Kidney (tissue), 22 donors: ENCODE measurements at places on chromosomes 7 and 10.

DNA sequence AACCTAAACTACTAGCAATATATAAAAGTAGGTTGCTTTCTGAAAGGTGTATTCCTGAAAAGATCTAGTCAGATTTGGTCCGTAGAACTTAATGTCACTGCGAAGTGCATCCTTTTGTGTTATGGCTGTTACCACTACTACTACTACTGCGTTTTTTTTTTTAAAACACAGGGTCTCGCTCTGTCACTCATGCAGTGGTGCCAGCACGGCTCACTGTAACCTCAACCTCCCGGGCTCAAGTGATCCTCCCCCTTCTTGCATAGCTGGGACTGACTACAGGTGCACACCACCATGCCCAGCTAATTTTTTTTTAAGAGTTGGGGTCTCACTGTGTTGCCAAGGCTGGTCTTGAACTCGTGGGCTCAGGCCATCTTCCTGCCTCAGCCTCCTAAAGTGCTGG is 14.5 kb downstream of the WIPI2 start:
- DNase-seq: no peak

GRCh38 chr7:1946773-1947450 is 276.8 kb downstream of the ELFN1 start:
- no peak for DNase-seq

DNA sequence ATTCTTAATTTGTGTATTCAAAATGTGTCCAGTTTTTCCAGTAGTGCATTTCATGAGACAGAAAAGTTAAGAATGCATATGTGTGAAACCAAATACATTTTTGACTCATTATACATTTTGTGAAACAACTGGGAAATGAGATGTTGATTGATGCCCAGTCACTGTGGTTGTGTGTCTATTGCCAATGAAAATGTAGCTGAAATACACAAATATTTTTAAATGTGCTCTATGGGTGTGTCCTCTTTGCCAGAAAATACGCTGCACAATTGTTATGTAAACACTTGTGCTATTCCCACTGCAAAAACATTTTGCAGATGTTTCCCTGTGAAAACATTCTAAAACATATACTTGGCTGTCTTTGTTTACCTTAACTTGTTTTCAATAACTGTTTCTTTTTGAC is 395.2 kb downstream of the TFEC start:
- no peak for DNase-seq

- DNase-seq: no peak
Measured at GRCh38 chr10:96700374-96701099, 19.8 kb downstream of the PIK3AP1 start.

DNA sequence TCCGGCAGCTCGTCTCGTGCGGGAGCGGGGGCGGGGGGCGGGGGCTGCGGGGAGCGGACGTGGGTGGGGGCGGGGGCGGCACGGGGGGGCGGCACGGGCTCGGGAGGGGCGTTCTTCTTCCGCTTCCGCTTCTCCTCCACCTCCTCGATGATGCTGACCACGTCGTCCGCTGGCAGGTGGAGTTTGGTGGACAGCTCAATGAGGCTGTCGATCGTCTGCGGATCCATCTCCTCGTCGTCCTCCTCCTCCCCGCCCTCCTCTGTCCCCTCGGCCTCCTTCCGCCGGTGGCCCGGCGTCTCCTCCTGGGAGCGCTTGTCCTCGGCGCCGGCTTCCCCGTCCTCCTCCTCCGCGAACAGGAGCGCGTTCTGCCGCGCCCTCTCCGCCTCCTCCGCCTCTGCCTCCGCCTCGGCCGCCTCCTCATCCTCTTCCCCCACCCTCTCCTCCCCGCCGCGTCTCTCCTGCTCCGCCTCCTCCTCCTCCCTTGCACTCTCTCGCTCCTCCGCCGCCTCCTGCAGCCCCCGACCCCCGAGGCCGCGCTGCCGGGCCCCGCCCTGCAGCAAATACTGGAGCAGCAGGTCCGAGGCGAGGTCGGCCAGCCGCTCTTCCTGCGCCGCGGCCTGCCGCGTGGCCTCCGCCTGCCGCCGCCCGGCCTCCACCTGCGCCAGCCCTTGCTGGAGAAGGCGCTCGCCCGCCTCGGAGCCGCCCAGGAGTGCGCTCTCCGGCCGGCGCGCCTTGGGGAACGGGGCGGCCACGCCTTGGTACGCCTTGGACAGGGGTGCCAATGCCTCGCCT is 1.9 kb downstream of the VGF start:
- no peak for DNase-seq

GRCh38 chr7:94701555-94701973 is 45.6 kb upstream of the SGCE start:
- DNase-seq: no peak

DNA sequence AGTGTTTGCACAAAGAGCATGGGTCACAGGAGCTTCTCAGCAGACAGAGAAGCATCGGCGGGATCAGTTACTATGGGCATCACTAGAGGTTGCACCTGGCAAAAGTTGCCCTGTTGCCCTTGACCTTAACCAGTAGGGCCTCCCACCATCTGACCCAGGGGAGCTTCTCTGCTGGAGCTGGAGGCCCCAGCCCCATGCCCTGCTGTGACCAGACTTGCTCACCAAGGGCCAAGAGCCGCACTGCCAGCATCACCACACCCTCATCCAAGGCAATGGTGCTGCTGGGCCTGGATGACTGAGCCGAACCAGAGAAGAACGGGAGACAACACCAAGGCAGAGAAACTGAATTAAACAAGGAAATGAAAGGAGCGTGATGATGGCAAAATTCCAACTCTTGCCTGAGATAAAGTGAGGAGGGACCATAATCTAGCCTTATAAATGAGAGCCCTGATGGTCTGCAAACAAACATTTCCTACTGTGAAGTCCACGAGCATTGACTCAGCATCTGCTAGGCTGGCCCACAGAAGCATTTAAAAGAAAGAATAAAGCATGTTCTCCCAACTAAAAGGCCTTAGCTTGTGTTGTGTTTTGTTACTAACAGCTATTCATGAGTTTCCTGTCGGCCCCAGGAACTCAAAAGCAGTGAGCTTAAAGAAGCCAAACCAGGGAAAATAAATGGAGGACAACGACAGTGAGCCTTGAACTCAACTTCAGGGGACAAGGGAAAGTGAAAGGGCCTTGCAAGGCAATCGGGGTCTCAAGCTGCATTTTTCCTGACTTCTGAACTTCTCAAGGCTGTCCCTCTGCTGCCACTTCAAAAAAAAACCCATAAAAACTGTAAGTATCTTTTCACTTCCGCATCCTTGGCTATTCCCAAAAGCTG is 60.4 kb downstream of the AFAP1L2 start:
- DNase-seq: no peak

DNA sequence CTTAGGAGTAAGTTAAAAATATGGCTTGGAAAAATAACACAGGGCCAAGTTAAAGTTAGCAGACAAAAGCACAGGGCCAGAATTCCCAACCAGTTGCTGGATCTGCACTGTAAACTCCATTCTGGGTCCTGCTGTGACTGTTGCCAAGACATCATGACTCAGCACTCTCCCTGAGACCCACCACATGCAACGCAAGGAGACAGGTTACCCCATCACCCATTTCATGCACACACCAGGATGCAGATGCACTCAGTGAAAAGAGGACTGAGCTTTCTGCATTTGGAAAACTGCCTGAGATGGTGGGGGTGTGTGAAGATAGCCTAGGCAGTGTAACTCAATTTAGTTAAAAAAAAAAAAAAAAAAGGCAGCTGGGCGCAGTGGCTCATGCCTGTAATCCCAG is 97.6 kb upstream of the ZNF438 start:
- DNase-seq: no peak

GRCh38 chr7:131547589-131547988 is 8.8 kb downstream of the PODXL start:
- DNase-seq: no peak

- DNase-seq: peak; percentile 25
Measured at GRCh38 chr7:680411-681127, 45.9 kb upstream of the DNAAF5 start.

DNA sequence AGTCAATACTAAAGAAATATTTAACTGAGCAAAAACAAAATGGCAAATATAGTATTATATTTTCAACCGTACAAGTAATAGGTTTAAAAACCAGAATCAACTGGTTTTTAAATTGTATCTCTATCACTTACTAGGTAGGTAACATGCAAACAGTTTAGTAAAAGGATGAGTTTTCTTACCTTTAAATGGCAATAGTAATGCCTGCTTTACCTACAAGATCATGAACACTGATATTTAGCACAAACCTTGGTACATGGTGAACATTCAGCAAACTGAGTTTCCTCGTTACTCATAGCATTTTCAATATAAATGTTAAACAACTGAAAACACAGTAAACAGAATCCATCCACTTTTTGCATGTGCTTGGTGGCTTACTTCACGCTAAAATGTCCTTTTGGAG is 389.1 kb downstream of the PARD3 start:
- DNase-seq: no peak

- peak; percentile 28 for DNase-seq
Measured at GRCh38 chr7:155986497-155987160, 174.4 kb upstream of the SHH start.

GRCh38 chr7:15682111-15682510 is 4.4 kb downstream of the MEOX2 start:
- DNase-seq: no peak

GRCh38 chr10:92692080-92692671 is 2.4 kb downstream of the HHEX start:
- DNase-seq: no peak

GRCh38 chr7:131225619-131226513 is 101.8 kb upstream of the MKLN1 start:
- DNase-seq: peak; percentile 63

GRCh38 chr7:19009936-19010280 is 107.5 kb downstream of the TWIST1 start:
- DNase-seq: no peak

GRCh38 chr10:126166797-126167196 is 221.5 kb downstream of the ADAM12 start:
- DNase-seq: no peak

GRCh38 chr7:12729112-12729511 is 41.7 kb downstream of the ARL4A start:
- DNase-seq: peak; percentile 22

- no peak for DNase-seq
Measured at GRCh38 chr7:24824896-24825295, 67.6 kb upstream of the GSDME start.

GRCh38 chr10:82411416-82411815 is 536.4 kb downstream of the NRG3 start:
- DNase-seq: no peak

GRCh38 chr7:54960517-54960916 is 58.3 kb upstream of the EGFR start:
- DNase-seq: no peak

DNA sequence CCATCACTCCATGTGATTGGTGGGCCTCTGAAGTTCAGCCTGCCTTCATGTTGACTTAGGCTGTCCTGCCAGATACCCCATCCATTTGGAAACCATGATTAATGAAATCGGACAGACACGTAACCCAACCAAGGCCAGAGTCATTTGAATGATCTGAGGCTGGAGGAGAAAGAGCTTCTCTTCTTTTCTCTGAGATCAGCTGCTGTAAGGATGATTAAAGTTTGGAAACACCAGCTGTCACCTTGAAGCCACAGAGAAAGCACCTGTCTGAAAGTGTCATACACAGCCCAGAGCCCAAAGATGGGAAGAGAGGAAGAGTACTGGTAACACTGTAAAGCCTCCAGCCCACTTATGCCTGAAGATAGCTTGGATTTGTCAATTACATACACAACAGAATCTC is 22.9 kb downstream of the NEBL start:
- DNase-seq: no peak

- DNase-seq: no peak
Measured at GRCh38 chr10:110219884-110220283, 12.5 kb downstream of the MXI1 start.

- DNase-seq: peak; percentile 56
Measured at GRCh38 chr7:100467638-100468373, 3.7 kb upstream of the SPACDR start.

GRCh38 chr7:12884033-12884432 is 196.6 kb downstream of the ARL4A start:
- DNase-seq: no peak

GRCh38 chr10:37700886-37701780 is 156.3 kb downstream of the ZNF248 start:
- no peak for DNase-seq

- DNase-seq: peak; percentile 26
Measured at GRCh38 chr10:43203448-43204041, 63.3 kb downstream of the RASGEF1A start.

DNA sequence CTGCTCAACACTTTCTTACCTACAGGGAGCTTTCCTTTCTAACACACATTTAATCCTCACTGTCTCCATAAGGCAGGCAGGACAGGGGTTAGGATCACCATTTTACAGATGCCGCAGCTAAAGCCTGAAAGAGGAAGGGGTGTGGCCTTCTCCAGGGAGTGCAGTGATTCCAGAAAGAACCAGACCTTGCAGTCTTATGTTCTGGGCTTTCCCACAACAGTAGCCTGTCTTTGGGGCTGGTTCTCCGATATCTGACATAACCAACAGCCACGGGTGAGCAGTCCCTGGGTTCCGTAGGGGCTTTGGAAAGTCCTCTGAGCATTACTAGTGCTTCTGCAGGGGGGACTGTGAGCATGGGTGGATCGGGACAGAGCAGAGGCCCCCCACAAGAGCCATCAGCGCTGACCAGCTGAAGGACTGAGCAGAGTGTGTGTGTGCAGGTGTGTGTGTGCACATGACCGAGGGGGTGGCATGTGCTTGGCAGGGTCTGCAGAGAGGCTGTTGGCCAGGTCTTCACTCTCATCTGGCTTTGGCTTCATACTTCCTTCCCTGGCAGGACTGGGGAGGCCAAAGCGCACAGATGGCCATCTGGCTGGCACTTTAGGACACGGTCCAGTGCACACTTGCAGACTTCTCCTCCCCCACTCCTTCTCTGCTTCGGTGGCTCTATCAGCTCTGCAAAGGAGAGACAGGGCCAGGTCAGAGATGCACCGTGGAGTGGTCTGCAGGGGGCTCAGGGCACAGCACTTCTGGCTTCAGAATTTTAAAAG is 400.3 kb downstream of the RPS24 start:
- DNase-seq: peak; percentile 75

DNA sequence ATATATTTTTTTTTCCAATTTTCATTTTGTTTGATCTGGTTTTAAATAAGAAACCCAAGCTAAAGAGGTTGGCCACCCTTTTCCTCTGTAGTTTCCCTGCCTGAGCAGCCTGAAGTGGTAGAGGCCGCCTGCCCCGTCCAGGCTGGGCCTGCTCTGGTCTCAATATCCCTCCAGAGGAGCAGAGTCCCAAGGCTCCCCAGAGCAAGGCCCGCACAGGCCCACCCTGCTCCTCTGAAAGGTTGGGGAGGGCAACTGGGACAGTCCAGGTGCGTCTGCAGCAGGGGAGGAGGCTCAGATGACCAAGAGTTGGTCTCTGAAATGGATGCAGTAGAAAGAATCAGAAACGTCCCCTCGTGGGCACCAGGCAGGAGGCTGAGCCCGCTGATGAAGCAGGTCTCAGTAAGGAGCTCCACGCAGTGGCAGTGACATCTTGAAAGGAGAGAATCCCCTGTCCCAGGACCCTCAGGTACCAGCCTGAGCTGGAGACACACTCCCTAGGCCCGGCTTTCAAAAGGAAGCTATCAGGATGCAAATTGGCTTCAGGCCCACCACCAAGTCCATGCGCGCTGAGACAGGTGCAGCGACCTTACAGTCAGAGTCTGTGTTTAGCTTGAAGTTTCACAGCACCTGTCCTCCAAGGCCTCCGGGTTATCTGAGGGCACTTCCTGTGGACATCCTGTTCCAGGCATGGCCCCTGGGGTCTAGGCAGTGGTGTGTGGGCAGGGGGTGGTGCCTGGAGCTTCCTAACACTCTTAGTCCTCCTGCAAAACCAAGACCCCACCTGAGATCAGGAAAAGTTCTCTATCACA is 37.7 kb downstream of the EN2 start:
- DNase-seq: peak; percentile 28
